MCF 10A (cell line): ENCODE measurements at places on chromosomes 2 and 18.
A peak's percentile ranks its signal among the peaks of the same experiment; 100 is the strongest.

DNA sequence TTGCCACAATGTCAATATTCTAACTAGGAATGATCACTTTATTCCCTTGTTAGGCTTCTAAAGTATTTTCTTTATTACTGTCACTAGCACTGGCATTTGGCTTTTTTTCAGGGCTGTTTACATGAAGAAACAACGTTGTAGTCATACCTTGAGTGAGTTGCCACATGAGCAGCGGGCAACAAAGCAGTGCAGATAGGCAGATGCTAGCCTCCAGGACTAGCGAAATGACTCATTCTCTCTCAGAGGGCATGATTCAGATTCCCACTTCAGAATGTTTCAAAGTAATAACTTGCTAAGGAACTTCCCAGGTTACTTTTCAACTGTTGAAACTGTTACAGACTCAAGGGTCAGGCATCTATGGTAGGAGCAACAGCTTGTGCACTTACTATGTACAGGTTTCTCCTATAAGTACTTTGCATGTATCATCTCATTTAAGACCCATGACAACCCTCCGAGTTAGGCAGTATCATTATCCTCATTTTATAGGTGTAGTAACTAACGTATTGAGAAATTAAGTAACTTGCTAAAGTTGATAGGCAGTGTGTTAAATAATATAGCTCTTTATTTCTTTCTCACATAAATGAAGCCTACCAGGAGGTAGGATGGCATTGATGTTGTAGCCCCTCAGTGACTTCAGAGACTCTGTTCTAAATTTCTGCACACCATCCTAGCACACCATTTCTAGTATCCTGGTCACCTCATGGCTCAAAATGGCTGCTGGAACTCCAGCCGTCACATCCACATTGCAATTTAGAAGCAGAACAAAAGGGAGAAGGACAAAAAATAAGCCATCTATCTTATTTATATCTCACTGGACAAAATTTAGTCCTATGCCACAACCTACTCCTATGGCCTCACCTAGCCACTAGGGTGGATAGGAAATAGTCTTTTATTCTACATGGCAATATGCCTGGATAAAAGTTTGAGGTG lies 83.3 kb downstream of the ICOS start:
- peak; percentile 91 for DNase-seq

DNA sequence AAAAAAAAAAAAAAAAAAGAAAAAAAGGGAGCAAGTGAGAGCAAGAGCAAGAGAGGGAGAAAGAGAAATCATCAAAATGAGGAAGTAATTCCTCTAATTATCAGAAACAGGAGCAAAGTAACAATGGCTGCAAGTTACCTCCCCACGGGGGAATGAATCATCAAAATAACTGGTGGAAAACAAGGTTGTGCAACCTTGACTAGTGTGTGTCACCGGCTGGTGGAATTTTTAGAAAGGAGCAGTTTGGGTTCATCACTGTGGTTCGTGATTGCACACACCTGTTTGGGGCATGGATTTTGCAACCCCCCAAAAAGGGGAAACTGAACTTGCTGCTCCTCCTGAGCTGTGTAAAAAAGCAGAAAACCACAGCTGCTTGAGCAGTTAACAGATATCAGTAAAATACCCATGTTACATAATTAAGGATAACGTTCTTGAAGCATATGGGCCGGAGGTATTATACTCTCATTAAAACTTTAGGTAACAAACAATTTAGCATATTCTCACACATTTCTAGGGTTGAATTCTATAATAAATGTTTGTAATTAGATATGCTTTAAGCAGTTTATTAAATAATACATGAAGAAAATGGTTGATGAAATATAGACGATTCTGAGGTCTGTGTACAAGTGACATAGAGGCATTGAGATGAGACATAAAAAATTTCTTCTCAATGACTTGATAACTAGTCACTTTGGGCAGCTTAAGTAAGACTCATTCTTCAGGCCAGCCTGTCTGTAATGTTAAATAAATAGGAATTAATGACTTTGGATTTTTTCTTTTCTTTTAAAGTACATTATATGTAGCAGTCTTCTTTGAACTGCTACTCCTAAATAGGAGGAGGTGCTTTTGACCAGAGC lies 184.2 kb upstream of the ZEB2 start:
- peak; percentile 92 for DNase-seq

- DNase-seq: peak; percentile 81
Observed at GRCh38 chr2:222939208-222939856, 78.5 kb downstream of the ACSL3 start.

DNA sequence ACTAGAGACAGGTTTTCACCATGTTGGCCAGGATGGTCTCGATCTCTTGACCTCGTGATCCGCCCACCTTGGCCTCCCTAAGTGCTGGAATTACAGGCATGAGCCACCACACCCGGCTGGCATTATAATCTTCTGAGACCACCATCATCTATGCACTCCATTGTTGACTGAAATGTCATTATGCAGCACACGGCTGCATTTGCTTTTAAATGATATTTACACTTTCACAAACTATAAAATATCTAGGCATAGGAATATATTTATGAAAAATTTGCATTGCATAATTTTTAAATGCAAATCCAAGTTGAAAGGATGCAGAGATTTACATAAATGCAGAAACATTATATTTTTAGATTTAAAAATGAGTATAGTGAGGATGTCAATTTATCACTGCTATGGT lies 30.0 kb upstream of the ANKRD44 start:
- no peak for DNase-seq

GRCh38 chr18:3368193-3368592 lies 81.8 kb upstream of the TGIF1 start:
- DNase-seq: peak; percentile 85

DNA sequence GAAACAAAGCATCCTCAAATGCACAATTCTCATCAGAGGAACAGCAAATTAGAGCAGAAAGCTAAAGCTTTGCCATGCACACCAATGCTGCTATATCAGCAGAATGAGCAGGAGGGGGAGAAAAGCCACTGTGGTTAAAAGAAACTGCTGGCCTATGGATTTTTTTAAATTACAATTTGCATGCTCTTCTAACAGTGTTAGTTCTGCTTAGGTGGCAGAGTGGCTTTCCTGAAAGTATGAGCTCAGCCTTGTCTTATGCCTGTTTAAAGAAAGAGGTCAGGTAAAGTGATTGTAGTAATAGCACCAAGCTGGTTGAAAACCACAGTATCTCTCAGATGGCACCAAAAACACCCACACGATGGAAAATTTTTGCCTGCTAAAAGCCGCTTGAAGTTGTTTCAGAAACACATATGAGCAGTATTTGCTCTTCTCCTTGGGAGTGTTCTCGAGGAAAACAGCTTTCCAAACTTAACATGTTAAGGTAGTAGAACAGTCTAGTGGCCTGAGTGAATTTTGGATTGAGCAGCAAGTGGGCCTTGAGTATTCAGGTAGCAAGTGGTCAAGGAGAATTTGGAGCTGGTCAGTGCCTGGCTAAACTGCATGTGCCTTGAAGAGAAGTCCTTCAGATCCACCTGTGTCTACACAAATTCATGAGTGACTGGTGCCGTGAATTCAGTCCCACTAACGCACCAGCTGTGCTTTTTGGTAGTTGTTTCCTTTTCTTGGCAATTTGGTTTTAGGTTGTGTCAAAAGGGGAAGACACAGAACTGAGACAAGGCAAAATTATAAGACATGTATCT lies 19.6 kb upstream of the NDUFV2 start:
- DNase-seq: no peak

GRCh38 chr2:16578081-16578480 lies 87.6 kb downstream of the CYRIA start:
- DNase-seq: no peak

- DNase-seq: no peak
Observed at GRCh38 chr2:53784436-53784835, 2.3 kb downstream of the ASB3 start.

DNA sequence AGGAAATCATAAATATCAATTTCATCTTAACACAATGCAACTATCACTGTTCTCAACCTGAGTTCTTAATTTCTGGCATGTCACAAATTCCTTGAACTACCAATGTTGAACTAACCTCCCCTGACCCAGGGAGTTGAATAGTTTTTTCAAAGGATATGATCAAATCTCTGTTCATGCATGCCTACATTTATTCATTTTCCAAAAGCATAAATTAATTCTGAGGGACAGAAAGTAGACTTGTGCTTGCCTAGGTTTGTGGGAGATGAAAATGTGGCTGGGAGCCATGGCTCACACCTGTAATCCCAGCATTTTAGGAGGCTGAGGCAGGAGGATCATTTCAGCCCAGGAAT lies 175.7 kb downstream of the TGIF1 start:
- DNase-seq: no peak

DNA sequence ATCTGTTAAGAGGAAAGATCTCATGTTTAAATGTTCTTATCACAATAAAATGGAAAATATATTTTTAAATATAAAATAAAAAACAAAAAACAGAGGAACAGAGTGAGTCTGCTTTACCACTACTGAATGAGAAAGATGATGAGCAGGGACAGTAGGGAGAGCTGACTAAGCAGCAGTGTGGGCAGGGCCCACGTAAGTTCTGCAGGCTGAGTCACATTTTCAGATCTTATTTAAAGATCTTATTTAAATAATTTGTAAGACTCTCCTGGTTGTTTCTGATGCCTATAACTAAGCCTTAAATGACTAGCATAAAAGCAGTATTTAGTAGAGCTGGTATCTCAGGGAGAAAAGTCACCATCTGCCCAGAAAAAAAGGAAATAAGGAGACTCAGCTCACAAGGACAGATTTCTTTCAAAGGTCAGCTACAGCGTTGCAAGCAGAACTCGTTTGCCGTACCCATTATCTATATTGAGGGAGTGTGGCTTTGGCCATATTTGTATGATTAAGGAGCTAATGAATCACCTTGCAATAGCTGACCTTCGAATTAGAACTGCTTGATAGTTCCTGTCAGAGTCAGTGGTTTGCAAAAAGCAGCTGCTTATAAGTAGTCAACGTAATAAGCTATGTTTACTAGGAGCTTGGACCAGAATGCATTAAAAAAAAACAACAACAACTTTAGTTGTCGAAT lies 322.1 kb upstream of the CHAC2 start:
- DNase-seq: peak; percentile 22

GRCh38 chr2:120930236-120930635 lies 194.6 kb downstream of the GLI2 start:
- no peak for DNase-seq

DNA sequence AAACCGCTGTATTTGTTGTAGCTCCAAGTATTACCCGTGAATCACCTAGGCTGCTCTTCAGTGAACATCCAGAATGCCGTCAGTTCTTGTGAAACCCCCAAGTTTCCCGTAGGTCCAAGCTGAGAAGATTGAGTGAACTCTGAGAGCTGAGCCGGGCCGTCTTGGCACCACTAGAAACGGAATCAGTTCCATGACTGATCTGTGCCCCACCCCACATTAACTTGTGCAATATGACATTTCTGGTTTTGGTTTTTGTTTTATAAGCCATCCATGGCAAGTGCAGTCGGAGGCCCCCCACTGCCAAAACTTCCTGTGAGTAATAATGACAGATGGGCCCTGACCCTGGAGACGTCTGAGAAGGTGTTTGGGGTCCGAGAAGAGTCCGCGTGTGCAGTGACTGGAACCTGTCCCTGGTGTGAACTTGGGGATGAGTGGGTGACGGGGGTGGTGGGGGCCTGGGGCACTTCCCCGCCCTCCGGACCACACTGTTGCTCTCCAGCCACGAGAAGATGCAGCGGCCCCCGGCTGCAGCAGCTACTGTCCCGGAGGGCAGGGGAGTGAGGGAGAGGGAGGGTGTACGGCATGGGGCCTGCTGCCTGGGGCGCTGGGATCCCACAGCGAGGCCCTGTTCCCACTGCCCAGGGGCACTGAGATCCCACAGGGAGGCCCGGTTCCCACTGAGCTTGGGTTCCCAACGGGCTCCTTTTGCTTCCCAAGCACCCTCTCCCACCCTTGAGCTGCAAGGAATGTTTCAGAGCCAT lies 26.5 kb downstream of the NFATC1 start:
- DNase-seq: peak; percentile 58

GRCh38 chr2:103208916-103209315 lies 447.1 kb downstream of the TMEM182 start:
- DNase-seq: no peak

DNA sequence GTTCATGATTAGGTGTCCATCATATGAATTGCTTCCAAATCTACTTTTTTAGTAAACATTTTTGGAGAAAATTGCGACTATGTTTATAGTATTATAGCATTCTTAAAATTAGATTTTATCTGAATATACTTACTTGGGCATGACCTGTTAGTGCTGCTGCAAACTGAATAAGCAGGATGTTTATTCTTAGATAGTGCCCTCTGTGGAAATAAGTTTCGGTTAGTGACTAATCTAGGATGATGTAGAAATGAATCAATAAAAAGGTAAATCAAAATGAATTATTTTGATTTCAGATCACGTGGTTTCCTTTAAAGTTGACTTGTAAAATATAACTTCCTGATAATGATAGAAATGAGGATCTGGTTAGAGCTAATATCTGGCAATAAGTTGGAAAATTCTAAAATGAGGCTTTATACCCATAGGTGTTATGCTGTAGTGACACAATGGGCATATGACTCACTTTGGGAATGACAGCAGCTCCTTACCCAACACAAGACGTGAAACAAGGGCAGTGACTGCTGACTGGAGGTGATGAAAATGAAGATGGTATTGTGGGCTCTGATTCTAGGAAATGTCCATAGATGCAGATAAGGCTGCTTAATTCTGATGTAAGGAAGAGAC lies 165.8 kb upstream of the TCF4 start:
- peak; percentile 86 for DNase-seq

- no peak for DNase-seq
Observed at GRCh38 chr18:78913395-78913794, 66.2 kb upstream of the SALL3 start.

DNA sequence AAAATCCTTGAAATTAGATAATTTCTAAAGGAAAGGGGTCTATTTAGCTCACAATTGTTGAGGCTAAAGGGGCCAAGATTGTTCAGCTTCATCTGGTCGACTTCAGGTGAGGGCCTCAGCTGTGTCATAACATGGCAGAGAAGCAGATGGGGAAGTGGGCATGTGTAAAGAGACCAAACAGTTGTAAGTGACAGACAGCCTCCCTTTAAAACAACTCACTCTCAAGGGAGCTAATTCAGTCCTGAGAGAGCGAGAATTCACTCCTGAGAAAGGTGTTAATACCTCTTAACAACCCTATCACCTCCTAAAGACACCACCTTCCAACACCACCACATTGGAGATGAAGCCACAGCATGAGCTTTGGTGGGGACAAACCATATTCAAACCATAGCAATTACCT lies 62.4 kb downstream of the KCMF1 start:
- DNase-seq: no peak

- DNase-seq: no peak
Observed at GRCh38 chr18:42752916-42753315, 362.6 kb downstream of the RIT2 start.

DNA sequence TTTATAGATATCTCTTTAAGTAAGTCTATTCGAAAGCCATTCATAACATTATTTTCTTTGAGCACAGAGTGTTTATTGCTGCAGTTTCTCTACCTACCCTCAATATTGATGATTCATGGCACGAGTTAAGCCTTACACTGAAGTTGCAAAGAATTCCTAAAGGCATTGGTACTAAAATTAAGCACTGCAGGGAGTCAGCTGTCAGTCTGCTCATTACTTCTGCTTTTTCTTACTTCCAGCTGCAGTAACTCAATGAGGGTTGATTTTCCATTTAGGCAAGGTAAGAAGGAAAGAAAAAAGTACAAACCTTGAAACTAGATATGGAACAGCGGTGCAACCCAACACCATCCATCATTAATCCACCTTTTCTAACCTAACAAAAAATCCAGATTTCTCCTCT lies 65.2 kb downstream of the RNF152 start:
- no peak for DNase-seq
